Cardiac muscle cell (in vitro differentiated cells and primary cell): ENCODE measurements at places on chromosomes 5 and 9. TPM values are rescaled to one million over a fixed set of nuclear protein-coding genes. Genes with fewer than 3 reads are reported as not detected.
A peak's percentile ranks its signal among the peaks of the same experiment; 100 is the strongest.

DNA sequence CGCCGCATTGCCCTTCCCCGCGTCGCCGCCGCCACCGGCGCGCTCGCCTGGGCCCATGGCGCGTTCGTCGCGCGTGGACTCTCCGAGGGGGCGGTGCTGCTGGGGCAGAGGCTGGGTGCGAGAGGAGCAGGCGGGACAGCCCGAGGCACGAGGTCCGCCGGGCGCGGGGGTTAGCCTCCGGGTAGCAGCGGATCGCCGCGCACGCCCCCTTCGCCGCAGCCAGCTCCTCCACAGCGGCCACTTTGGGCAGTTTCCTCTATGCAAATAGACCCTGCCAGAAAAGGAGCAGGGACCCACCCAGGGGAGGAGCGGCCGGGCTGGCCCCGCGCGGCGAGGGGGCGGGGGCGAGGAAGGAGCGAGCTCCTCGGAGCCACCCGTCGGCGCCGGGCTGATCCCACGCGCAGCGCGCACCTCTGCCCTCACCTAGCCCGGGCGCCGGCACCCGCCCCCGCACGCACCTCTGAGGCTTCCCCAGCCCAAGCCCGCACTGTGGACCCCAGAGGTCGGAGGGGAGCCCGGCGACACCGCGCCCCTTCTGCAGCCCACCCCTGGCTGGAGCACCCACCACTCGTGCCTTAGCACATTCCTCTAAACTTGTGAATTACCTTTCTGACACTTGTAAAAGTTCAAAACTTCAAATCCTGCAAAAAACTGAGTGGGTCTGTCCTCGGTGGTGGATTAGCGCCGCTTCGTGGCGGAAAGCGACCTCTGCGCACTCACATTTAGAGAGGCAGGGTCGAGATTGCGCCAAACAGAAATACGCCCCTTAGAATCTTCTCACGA, at the start of gene COL23A1:
Gene COL23A1, minus strand, starts transcription at position 253 of the 783 bp plus-strand sequence.
- DNase-seq, result peak; percentile 90

DNA sequence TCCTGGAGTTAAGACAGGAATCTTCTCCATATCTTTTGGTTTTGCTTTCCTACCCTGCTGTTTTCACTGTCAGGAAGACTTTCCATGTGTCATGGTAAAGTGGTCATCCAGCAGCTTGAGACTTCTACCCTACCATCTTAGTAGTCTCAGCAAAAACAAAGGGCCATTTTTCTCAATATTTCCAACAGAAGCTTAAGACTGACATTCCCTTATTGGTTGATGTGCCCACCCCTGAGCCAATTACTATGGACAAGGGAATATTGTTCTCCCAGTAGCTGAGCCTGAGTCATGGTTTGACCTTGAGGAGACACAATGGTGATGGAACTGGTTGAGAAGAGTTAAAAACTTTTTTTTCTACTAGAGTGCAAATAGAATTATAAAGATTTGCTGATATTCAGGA, 105.6 kb downstream of the CSNK1G3 start:
- no peak for DNase-seq

DNA sequence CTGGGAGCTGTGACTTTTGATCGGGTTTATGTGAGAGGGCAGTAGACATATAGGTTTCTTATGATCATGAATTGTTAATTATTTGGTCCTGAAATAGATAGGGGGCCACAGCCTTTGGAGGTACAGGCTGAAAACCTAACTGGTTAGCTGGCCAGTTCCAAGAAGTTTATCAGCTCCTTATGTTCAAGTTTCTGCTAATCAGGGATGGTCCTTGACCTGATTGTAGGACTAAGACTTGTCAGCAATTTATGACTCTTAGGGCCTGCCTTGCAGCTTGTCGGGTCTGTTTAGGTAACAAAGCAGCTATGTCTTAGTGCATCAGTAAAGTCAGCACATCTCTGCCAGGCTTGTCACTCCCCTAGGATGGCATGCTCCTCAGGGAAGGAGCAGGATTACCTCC, 151.8 kb upstream of the RUSC2 start:
- DNase-seq, result no peak

DNA sequence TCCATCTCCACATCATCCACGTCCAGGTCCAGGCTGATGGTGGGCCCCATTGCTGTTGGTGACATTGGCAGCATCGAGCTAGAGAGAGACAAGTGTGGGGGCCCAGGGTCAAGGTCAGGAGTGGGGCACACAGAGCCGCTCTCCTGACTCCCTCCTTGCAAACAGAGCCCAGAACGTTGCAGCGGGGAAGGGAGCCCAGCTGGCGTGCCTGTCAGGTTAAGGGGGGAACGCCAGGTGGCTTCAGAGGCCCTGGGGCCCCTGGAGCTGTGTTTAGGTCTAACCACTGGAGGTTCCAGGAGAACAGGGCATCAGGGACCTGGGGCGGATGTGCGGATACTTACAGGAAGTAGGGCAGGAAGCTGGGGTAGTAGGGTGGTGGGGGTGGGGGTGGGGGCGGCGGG, 7.5 kb downstream of the RNF44 start:
- DNase-seq, result no peak

GRCh38 chr5:94928891-94929290, 310.4 kb downstream of the SLF1 start:
- DNase-seq, result no peak

DNA sequence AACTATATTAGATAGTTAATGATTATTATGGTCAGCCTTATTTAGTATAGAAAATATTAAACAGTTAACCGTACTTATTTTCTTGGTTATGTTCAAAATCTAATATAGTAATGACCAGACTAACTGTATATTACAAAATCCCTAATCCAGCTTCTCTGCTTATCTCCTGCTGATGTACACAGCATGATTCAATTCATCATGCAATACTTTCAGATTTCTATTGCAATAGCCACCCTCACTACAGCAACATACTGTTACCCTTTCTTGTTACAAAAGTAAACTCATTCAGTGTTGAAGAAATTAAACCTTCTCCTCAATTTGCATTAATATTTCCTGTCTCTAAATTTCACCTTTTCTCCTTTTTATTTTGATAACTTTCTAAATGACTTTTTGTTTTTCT, 1375.0 kb upstream of the NUDT12 start:
- DNase-seq, result no peak

- DNase-seq, result no peak
These were observed 161.5 kb upstream of the CDKN2B start for GRCh38 chr9:22170556-22170955.

DNA sequence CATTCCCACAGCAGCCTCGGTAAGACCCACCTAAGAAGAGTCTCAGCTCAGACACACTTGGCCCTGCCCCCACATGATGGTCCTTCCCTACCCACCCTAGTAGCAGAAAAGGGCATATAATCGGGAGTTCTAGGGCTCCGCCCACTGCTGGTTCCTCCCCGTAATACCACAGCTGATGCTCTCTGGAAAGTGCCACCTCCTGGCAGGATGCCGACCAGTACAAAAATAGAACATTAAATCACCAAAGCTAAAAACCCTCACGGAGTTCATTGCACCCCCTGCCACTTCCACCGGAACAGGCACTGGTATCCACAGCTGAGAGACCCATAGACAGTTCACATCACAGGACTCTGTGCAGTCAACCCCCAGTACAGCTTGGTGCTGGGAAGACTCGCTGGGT, 271.3 kb downstream of the KIAA0825 start:
- no peak for DNase-seq

DNA sequence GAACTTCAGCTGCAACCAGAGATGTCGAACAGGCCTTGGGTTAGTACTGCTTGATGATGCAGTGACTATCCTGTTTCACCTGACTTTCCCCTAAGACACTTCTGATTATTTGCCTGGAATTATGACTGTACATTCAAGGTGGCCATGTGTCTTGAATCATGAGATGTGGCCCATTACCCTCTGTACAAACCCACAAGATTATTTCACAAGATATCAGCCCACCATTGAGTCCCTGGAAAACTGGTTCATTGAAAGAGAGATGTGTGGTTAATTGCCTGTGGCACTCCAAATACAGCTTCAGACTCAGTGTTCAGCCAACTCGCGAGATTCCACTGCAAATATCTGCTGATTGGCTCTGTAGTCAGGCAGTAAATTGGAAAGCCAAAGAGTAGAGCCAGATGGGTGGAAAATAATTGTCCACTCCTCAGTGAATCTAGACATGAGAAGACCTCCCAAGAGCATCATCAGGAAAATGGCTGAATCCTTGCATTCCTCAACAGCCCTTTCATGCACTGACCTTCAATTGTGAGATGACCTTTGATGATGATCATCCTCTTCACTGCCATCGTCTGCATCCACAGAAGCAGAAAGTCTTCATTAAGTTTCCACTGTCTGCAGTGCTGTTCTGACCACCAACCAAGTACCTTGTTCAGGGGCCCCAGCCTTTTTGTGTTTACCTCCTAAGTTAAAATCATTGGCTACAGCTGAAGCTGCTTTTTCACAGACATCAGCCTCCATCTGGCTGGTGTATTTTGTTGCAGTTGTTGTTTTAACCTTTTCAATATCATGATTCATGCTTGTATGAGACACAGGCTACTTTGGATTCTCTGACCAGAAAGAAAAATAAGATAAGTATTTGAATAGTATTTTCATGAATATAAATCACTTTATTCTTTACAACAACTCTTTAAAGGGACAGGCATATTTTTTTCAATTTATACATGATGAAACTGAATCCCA, 75.2 kb downstream of the ESM1 start:
- no peak for DNase-seq

- no peak for DNase-seq
These were observed 42.7 kb downstream of the HSDL2 start for GRCh38 chr9:112422417-112423148.

GRCh38 chr9:98940276-98940675, 3.4 kb upstream of the COL15A1 start:
- no peak for DNase-seq

- DNase-seq, result no peak
These were observed 6.9 kb upstream of the SPATA31C1 start for GRCh38 chr9:87910821-87911220.

GRCh38 chr5:172479034-172479783, 24.9 kb upstream of the SH3PXD2B start:
- DNase-seq, result peak; percentile 93

- DNase-seq, result no peak
These were observed 2.1 kb upstream of the SCAI start for GRCh38 chr9:125145425-125145824.

DNA sequence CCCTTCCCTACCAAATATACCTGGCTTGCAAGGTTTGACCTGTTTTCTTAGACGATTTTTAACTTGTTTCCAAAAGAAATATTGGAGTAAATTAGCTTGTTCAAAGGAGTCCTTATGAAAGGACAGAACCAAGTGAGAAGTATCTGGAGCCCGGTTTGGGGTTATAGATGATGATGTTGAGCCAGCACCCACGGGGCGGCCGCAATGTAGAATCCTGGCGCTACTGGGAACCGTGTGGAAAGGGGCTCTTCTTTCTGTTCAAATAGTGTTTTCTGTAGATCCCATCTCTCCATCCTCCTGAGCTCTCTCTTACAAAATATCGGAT, 517 bp upstream of the EXOSC2 start:
- no peak for DNase-seq

DNA sequence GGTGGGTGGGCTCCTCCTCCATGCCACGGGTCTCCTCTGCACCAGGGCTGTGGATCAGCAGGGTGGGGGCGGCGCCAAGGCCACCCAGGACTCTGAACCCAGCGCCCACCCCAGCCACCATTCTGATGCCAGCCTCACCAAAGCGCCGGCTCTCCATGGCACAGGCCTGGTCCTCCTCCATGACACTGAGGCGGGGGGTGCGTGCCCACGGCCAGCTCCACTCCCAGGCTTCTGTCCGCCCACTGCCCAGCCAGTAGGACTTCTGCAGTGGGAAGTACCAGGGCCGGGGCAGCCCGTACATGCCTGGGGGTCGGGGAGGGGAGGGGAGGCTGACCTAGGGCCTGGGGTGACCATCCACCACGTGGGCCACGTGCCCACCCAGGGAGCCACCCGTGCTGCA, 11.6 kb downstream of the ABCA2 start:
- DNase-seq, result no peak

DNA sequence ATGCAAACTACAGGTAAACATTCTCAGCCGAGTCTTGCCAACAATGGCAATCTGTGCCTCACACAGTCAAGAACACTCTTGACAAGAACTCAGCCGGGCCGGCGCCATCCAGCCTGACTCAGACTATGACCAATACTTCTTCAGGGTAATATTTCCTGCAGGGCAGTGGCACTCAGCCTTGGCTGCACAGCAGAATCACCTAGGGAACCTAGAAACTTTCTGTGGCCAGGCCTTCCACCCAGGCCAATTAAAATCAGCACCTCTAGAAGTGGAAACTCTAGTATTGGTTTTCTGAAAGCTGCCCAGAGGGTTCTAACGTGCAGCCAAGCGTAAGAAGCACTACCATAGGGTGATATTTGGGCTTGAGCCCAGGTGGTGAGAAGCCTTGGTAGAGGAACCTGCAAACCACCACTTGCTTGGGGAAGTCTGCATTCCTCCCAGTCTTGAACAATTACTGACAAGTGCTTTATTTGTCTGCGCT, 120.6 kb downstream of the TTLL11 start:
- peak; percentile 17 for DNase-seq

- DNase-seq, result peak; percentile 5
These were observed 759 bp downstream of the GEMIN5 start for GRCh38 chr5:154937186-154937717.

DNA sequence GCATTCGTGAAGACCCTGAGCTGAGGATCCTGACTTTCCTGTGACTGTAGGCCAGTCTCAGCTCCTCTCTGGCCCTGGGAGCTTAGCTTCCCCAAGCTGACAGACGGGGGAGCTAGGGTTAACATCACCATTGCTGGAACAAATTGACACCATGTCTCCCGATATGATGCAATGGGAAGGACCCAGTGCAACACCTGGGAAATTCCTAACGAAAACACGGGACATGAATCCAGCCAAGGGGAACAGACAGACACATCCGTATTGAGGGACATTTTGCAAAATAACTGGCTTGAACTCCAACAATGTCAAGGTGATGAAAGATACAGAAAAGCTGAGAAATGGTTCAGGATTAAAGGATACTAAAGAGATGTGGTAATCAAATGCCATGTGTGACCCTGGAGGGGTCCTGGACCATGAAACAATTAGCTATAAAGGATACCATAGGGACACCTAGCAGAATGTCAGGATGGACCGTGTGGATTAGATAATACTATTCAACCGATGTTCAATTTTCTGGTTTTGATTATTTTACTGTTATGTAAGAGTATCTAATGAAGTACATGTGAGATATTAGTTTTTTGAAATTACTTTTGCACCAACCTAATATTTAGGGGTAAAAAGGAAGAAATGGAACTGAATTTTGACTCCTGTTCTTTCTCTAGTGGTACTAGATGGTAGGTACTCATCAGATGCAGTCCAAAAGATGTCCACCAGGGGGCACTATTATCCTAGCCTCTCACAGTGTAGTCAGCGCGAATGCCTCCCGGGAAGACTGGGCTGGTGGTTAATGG, 52.7 kb downstream of the NDST1 start:
- peak; percentile 90 for DNase-seq

GRCh38 chr9:18598969-18599368, 125.0 kb downstream of the ADAMTSL1 start:
- no peak for DNase-seq

SH3RF2 gene
- 27.9 and 43.1 TPM in 2 replicates for total RNA-seq

CDKN2B-AS1 gene
- total RNA-seq, result not detected in 2 replicates

UGT3A2 gene
- total RNA-seq, result 2.8 and 4.4 TPM in 2 replicates

IL5 gene
- not detected in 2 replicates for total RNA-seq

RNF224 gene
- 0.32 TPM in 1 of 2 replicates, not detected in the other for total RNA-seq

GABRA1 gene
- total RNA-seq, result not detected in 2 replicates

NR5A1 gene
- 0.12 TPM in 1 of 2 replicates, not detected in the other for total RNA-seq

TRIM7 gene
- 0.39 TPM in 1 of 2 replicates, not detected in the other for total RNA-seq

GPR21 gene
- total RNA-seq, result 0.21 and 1.0 TPM in 2 replicates

NIPSNAP3A gene
- total RNA-seq, result 61.7 and 78.0 TPM in 2 replicates
